ENCODE measurements at places on chromosomes 12 and 14.

GRCh38 chr14:91399868-91400640 is 17.6 kb downstream of the CCDC88C start:
- DNase-seq, result no peak

DNA sequence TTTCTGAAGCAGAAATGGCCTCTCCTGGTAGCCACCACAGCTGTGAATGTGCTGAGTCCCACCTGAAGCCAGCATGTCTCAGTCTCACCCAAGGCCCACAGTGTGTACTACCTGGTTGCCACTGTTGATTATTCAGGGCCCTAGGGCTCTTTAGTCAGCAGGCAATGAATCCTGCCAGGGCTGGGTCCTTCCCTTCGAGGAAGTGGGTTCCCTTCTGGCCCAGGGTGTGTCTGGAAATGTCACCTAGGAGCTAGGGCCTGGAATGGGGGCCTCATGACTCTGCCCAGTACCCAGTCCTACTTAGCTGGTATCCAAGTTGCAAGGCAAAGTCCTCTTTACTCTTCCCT is 207.4 kb downstream of the SYNE2 start:
- no peak for DNase-seq

DNA sequence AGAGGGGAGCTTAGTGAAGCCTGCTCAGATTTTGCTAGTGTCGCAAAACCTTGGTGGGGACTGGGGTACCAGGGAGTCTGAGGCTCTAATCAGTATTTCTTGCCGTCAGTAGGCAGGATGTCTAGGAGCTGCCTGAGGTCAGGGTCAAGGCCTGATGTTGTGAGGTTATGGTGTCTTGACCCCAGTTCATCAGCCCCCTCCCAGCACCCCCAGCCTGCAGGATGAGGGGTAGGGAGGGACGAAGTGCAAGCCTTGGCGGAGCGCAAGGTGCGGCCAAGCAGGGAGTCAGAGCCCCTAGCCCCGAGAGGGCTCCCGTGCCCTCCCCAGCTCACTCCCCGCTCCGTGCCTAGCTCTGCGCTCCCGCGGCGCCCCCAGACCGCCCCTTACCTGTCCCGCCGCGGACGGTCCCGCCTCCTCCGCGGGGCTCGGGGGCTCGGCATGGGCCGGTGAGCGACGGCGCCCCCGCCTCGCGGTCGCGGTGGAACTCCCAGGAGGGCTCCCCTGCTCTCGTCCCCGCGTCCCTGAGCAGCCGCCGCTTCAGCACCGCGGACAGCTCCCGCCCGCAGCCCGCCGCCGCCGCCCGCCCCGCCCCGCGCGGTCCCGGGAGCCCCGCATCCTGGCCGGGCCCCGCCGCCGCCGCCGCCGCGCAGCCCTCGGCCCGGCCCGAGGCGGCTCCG is 347 bp downstream of the SYNDIG1L start:
- DNase-seq, result no peak

DNA sequence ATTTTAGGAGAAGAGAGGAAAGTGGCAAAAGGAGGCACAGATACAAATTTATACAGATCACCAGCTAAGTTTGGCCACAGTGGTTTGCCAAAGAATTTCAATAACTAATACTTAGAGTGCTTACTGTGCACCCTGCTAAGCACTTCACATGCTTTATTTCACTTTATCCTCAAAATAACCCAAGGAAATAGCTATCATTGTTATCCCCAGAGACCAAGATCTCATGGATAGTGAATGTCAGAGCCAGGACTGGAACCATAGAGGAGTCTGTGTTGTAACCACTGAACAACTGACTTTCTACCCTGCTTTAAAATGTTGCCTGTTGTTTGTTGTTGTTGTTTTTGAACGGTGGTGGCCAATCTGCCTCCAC is 1.3 kb upstream of the TCP11L2 start:
- DNase-seq, result no peak

GRCh38 chr12:15808652-15809051 is 19.5 kb upstream of the EPS8 start:
- DNase-seq, result no peak

- DNase-seq, result peak; percentile 67
These were observed 13.6 kb upstream of the GPR68 start for GRCh38 chr14:91258011-91258618.

DNA sequence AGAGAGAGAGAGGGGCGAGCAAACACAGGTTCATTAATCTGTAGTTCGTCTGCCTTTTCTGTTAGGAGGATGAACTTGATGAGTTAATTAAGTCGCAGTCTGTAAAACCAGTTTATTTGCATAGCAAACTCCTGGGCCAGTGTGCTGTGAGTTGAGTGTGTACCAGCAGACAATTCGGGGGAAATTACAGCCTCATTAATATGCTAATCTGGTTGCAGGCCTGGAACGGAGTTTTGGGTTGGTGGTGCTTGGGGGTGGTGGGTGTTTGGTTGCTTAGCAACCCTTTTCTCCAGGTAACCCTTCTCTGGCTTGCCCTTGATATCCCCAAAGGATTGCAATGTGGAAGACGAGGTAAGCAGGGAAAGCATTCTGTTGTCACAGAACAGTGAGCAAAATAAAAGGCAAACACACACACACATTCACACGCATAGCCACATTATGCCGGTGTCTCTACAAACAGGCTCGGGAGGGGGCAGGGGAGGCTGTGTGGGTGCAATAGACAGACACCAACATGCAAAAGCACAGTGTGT is 29.2 kb upstream of the LHX5 start:
- no peak for DNase-seq

GRCh38 chr14:45089813-45090212 is 5.9 kb downstream of the PRPF39 start:
- DNase-seq, result peak; percentile 82

DNA sequence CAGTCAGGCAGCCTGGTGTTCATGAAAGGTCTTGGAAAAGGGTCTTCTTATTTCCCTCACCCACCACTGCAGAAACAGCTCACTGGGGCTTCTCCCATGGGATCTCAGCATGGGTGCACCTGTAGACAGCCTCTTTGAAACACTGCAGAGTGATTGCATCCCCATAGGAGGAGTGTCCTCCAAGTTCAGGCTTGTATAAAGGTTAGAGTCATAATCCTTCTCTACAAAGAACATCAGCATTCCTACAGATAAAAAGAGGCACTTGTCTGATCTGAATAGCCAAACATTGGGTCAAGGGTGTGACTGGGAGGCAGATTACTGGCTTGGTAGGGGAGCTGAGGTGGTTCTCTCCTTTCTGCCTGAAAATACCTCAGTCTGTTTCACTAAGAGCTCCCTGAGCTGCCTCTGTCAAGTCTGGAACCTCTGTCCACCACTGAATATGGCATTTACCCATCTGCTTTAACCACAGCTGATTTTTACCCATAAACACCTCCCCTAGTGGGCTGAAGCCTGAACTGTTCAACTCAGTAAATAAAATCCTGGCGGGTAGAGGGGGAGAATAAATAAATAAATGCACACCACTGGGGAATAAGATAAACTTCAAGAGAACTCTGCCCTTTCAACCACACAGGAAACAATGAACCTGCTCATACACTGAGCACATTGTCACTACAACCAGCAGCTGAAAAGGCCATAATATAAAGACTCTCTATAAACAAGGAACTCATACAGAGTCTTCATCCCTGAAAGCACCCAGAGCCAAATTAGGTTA is 120.7 kb upstream of the SCAF11 start:
- DNase-seq, result no peak

- DNase-seq, result no peak
These were observed 6.9 kb downstream of the OXA1L start for GRCh38 chr14:22773162-22774010.

DNA sequence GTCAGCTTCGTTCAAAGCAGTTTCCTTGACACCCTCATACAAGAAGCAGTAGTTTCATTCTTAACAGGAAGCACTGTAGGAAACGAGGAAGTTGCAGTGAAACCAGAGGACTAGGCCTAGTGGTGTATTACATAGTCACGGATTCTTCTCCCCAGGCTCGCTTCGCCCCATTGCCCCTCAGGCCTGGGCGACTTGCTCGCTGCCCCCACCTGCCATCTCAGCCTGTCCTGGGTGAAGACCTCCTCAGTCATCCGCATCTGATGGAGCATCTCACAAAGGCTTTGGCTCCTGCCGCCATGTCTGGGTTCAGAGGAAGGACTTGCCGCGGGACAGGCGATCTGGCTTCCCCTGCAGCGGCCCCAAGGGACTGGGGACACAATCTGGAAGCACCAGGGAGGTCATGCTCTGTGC is 93.5 kb downstream of the LMNTD1 start:
- no peak for DNase-seq

DNA sequence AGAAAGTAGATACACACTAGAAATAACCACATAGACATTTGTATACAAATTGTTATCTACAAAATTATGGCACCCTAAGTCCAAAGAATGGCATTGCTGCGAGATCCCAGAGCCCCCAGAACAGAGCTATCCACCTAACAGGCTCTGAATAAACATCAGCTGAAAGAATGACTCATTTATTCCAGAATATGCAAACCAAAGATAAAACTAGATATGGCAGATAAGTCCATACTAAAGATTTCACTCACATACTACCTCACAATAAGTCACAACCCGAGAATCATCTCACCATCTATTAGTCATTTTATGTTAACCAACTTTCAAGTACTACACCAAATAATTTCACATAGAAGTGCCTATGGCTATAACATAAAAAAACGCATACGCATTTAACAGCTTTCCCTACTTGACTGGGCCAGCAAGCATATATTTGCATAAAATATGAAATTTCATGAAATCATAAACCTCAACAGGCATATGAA is 5.6 kb downstream of the CNIH1 start:
- DNase-seq, result peak; percentile 77

DNA sequence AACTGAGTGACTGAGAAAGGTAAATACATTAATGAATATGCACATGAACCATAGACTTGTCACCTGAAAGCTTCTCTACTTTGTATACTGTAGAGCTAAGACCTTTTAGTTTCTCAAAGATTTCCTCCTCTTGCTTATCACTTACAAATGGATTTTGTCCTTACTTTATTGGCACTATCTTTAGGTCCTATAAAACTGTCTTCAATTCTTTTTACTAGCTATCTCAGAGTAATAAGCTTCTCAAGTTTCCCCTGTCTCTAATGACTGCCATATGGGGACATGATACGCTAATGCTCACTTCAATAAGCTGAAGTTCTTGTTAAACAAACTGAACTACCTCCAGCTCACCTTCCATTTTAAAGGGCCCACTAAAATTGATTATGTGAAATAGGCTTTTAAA is 468.2 kb upstream of the CCDC196 start:
- no peak for DNase-seq

DNA sequence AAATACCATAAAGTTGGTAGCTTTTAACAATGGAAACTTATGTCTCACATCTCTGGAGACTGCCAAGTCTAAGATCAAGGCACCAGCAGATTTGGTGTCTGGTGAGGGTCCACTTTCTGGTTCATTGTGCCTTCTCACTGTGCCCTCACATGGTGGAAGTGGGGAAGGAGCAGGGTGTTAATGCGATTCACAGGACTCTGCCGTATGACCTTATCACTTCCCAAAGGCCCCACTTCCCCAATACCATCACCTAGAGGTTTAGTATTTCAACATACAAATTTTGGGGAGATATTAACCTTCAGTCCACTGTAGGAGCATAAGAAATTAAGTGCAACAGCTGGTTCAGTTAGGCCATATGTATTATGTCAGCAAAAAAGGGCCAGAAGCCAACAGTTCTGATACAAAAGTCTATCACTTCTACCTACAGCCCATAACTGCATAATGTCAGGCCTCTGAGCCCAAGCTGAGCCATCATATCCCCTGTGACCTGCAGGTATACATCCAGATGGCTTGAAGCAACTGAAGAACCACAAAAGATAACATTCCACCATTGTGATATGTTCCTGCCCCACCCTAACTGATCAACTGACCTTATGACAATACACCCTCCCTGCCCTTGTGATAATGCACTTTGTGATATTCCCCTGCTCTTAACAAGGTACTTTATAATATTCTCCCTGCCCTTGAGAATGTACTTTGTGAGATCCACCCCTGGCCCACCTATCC is 24.7 kb downstream of the DDHD1 start:
- no peak for DNase-seq

GRCh38 chr12:6962285-6963015 is 8.0 kb downstream of the PHB2 start:
- DNase-seq, result no peak

- no peak for DNase-seq
These were observed 17.2 kb downstream of the USP30 start for GRCh38 chr12:109069307-109070271.

DNA sequence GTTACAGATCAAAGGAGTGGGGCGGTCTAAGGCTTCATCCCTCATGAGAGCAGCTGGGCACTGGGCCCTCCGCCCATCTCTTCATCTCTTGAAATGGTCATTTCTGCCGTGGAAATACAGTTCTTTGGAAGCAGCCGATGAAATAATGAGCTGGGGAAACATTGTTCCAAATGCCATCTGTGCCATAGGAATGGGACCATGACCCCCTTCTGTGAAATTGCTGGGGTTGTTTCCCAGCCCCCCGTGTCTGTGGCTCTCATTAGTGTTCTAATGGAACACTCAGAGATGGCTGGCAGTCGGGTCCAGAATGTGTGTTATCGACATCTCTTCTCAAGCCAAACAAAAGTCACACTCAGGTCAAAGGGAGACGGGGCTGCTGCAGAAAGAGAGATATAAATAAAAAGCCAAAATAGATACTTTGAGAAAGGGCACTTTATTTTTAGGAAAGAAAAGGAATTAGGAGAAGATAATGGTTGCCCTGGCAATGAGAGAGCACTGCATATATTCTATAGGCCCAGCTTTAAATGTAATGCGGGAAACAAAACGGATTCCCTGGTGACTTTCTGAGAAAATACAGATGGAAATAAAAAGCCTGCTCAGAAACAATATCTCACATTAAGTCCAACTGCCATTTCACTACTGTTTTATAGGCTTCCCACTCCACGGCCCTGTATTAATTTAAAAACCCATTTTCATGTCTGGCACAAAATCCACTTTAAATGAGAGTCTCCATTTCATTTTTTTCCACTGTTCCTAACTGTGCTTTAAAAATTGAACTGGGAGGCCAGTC is 107.1 kb downstream of the TTC8 start:
- no peak for DNase-seq

GRCh38 chr14:30681752-30682355 is 59.7 kb downstream of the SCFD1 start:
- DNase-seq, result peak; percentile 11

GRCh38 chr12:18939051-18939450 is 190.5 kb upstream of the PLEKHA5 start:
- no peak for DNase-seq
